ENCODE measurements at places on chromosomes 12 and 14.

GRCh38 chr14:63875311-63875710 is 22.5 kb downstream of the SYNE2 start:
- peak; percentile 65 for DNase-seq

DNA sequence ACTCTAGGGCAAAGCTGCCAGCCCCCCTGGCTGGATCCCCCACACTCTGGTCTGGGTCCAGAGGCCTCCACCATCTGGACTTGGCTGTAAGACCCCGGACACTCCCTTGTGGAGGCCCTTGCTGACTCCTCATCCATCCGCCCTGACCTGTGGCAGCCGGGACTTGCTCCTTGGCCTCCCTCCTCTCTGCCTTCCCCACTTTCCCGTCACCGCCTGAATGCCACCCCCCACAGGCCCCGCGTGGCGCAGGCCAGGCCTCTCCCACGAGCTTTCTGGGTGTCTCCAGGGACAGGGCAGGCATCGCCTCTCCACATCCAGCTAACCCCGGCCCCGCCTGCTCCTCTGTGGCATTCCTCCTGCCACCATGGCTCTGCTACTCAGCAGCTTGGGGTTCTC is 14.1 kb downstream of the JAG2 start:
- no peak for DNase-seq

GRCh38 chr12:104627990-104628830 is 171.5 kb downstream of the CHST11 start:
- no peak for DNase-seq

- DNase-seq = peak; percentile 81
Observed at GRCh38 chr12:52278575-52279421, 4.4 kb downstream of the KRT86 start.

DNA sequence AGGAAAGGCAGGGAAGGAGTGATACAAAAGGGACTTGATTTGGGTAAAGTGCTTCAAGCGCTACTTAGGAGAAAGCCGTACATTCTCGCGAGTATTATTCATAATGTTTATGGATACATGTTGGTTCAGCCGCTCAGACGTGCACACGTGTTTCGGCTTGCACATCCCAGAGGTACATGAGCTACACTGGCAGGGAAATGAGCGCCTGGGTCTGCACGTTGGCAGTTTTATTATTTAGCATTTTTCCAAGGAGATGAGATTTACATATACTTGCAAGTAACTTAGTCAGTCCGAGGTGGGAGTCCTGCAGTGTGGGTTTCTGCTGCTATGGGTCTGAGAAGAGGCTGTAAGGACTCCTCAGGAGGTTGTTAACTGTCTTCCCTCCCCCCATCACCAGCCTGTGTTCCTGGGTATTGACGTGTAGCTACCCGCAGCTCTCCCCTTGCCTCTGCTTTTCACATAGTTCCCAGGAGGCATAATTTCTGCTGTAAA is 1.5 kb downstream of the PRKCH start:
- peak; percentile 27 for DNase-seq

DNA sequence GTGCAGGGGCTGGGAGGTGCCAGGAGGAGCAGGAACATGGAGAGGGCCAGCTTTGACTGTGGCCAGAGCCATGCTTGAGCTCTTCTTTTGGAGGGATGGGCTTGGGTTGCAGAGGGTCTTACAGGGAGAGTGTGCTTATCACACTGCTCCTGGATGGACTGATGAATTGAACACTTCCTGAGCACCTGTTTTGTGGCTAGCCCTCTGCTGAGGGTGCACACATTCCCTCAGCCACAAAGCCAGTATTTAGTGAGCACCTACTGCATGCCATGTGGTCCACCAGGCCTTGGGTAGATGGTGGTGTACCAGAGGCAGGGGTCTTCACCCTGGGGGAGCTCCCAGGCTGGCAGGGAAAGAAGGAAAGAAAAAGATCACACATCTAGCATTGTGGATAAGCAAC is 118.9 kb downstream of the SLC25A47 start:
- DNase-seq = no peak

GRCh38 chr14:27506272-27506671 is 908.4 kb upstream of the NOVA1 start:
- no peak for DNase-seq

DNA sequence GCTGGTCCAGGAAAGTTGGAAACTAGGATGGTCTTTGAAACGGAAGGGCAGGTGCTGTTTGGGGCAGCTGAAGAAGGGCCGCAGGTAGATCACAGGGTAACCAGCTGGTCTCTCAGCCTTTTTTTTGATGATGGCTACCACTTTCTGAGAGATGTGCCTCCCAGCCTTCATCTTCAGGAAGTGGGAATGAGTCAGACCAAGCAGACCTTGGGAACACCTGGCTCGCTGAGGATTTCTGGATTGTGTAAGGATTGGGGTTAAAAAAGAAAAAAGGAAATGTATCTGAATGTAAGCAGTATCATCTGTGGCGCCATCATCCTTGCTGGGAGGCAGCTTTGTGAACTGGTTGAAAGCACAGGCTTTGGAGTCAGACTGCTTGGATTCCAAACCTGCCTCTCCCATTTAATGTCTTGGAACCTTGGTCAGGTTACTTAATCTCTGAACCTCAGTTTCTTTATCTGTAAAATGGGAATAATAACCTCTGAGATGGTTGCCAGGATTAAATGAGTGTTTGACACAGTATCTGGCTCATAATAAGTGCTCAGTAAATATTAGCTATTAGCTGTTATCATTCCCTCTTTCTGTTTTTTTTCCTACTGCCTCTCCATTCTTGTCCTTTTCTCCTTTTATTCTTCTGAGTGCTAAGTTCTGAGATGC is 1.7 kb downstream of the PRPF40B start:
- DNase-seq = peak; percentile 43

DNA sequence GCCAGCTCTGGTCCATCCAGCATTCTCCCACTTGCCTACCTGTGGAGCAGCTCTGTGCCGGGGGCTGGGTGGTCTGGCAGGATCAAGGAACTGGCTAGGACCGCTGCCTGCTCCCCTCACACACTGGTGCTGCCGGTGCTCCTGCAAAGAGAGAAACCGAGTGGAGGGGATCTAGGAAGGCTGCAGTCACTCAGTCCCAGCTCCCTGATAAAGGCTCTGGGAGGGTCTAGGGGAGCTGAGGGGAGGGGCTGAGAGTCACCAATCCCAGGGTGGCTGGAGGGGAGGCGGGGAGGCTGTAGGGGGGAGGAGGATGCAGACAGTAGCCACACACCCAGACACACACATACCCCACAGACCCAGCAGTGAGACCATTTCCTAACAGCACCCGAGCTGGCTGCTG is at the start of gene TAC3:
TSS of gene TAC3 (minus strand) at position 182 of the 400 bp plus-strand sequence. CDS start 732 bp downstream, outside the sequence.
- DNase-seq = no peak

- no peak for DNase-seq
Observed at GRCh38 chr12:96698965-96699364, 208.1 kb upstream of the NEDD1 start.

DNA sequence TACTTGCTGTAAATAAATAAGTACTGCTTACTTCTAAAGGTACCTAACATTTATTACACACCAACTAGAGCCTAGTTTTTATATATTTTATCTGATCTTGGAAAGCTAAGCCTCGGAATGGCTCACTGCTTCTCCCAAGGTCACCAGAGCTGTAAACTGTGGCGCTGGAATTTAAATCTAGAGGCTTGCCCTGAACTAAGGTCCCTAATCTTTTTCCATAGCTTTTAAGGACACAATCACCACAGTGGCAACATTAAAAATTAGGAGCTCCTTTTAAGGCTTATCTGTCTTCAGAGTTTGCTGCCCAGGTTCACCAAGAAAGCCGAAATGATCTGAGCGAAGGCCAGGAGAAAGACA is 670 bp downstream of the CCNB1IP1 start:
- peak; percentile 19 for DNase-seq

DNA sequence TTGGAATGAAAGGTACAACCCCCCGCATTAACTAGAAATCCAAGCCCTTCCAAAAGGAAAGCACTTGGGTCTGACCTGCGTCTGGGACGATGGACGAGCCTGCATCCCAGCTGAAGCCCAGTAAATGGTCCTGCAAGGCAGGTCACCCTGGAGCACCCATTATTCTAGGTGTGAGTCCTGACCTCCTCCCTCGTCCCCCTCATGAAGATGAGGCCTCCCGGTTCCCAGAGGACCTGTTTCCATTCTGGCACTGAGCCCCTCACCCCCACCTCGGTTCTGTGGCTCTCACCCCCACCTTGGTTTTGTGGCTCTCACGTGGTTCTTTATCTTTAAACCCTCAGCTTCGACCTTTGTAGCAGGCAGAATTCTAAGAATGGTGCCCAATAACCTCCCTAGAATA is 7.3 kb downstream of the IFI27 start:
- no peak for DNase-seq

GRCh38 chr14:68962681-68963080 is 16.4 kb downstream of the ACTN1 start:
- DNase-seq = no peak

GRCh38 chr14:49497725-49498348 is 88.3 kb downstream of the RPS29 start:
- peak; percentile 87 for DNase-seq

GRCh38 chr14:49612251-49612650 is 8.2 kb downstream of the RPL36AL start:
- DNase-seq = no peak

GRCh38 chr12:70486588-70486987 is 120.5 kb downstream of the KCNMB4 start:
- no peak for DNase-seq

- no peak for DNase-seq
Observed at GRCh38 chr12:111715279-111715678, 29.4 kb downstream of the ACAD10 start.
